ENCODE measurements at places on chromosomes 13 and 19. TPM values are rescaled to one million over a fixed set of nuclear protein-coding genes. Genes with fewer than 3 reads are reported as not detected.

The SIGLEC9 gene
- total RNA-seq, result 1.4 TPM

The KIR2DL3 gene
- not detected for total RNA-seq

The GGACT gene
- 6.2 TPM for total RNA-seq

The SELENOW gene
- 89.5 TPM for total RNA-seq

The ATXN8OS gene
- total RNA-seq, result not detected

The ISYNA1 gene
- 37.6 TPM for total RNA-seq

The MATK gene
- 13.3 TPM for total RNA-seq

The TUBB4A gene
- 1.6 TPM for total RNA-seq

The SLC25A15 gene
- 3.7 TPM for total RNA-seq

The NAA16 gene
- 41.5 TPM for total RNA-seq

The GNA15 gene
- total RNA-seq, result 28.7 TPM

The KLK8 gene
- not detected for total RNA-seq

The CGB1 gene
- not detected for total RNA-seq

The MYO16 gene
- 0.42 TPM for total RNA-seq

The NDUFA11 gene
- total RNA-seq, result 108 TPM

The ZNF814 gene
- 37.1 TPM for total RNA-seq

The MISP gene
- not detected for total RNA-seq

The KLK7 gene
- not detected for total RNA-seq

The PALM3 gene
- total RNA-seq, result not detected

The STK11 gene
- 70.0 TPM for total RNA-seq

The RXFP2 gene
- total RNA-seq, result not detected

The IFNL1 gene
- not detected for total RNA-seq

The ZNF780A gene
- total RNA-seq, result 9.5 TPM

The METTL21C gene
- total RNA-seq, result not detected

The TBXA2R gene
- total RNA-seq, result 10.4 TPM

The SLC5A5 gene
- total RNA-seq, result 1.3 TPM

The MEDAG gene
- total RNA-seq, result not detected

The PGLYRP1 gene
- not detected for total RNA-seq

The LGI4 gene
- total RNA-seq, result 0.52 TPM

The C1QTNF9B gene
- not detected for total RNA-seq

The ZNF30 gene
- total RNA-seq, result 3.5 TPM

The IL12RB1 gene
- 71.1 TPM for total RNA-seq

The NCCRP1 gene
- not detected for total RNA-seq

The NBEA gene
- total RNA-seq, result 2.6 TPM

The YJEFN3 gene
- total RNA-seq, result 3.0 TPM

The KLK5 gene
- total RNA-seq, result not detected

The GPC6 gene
- total RNA-seq, result not detected

The CLEC17A gene
- total RNA-seq, result 2.4 TPM

The CYP2S1 gene
- total RNA-seq, result 1.1 TPM

The FCER2 gene
- 7.0 TPM for total RNA-seq

The PRR19 gene
- total RNA-seq, result 0.50 TPM

The GRIK5 gene
- 0.42 TPM for total RNA-seq

The MAB21L1 gene
- not detected for total RNA-seq

The TNFRSF19 gene
- 0.16 TPM for total RNA-seq

Measured in T-helper 17 cell (primary cell).